ENCODE measurements at places on chromosomes 1 and 21. TPM values are rescaled to one million over a fixed set of nuclear protein-coding genes. Genes with fewer than 3 reads are reported as not detected.
A peak's percentile ranks its signal among the peaks of the same experiment; 100 is the strongest.

DNA sequence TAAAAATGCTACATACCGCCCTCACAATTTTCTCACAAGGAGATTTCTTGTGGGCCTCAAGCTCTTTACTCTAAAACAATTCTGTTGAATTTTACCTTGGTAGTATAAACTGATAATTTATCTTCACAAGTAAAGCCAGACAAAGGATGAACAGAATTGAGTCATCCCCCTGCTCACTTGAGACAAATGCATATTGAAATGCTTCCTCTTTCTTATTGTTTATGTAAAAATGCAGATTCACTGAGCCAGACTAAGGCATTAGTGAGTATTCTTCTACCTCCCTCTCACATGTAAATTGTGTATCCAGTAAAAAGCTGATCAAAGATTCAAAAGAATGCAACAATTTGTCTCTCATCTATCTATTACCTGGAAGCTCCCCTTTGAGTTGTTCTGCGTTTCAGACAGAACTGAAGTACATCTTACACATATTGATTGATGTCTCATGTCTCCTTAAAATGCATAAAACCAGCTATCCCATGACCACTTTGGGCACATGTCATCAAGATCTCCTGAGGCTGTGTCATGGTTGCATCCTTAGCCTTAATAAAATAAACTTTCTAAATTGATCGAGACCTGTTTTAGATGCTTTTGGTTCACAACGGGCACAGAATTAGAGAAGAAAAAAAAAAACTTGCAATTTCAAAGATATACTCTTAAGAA lies 743.1 kb upstream of the B3GALT2 start:
- no peak for DNase-seq

GRCh38 chr1:66271216-66271903 lies 262.6 kb upstream of the SGIP1 start:
- DNase-seq, result peak; percentile 88

DNA sequence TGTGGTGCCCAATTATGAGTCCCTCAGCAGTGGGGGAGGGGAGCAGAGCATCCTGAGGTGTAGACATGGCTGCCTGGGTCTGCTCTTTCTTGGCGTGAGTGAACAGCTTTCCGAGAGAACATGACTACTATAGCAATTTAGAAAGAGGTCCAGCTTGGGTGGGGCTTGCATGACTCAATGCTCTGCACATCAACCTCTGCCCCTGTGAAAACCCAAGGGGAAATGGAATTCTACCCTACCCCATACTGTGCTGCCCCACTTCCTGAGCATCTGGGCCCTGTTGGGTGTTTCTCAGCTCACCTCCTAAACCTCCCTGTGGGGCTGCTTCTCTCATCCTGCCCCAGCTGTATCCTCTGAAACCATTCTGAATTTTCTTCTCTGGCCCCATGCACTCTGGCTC lies 8.2 kb upstream of the AZIN2 start:
- no peak for DNase-seq

Gene RHBG
- not detected for total RNA-seq

GRCh38 chr1:171841050-171841910 lies at the start of gene DNM3:
Gene DNM3 (plus strand): TSS chr1:171841498. CDS start chr1:171841657, 159 bp downstream.
- peak; percentile 93 for DNase-seq

GRCh38 chr1:35202048-35202719 lies 9.2 kb upstream of the SFPQ start:
- no peak for DNase-seq

GRCh38 chr1:186873687-186874086 lies 44.9 kb downstream of the PLA2G4A start:
- DNase-seq, result no peak

DNA sequence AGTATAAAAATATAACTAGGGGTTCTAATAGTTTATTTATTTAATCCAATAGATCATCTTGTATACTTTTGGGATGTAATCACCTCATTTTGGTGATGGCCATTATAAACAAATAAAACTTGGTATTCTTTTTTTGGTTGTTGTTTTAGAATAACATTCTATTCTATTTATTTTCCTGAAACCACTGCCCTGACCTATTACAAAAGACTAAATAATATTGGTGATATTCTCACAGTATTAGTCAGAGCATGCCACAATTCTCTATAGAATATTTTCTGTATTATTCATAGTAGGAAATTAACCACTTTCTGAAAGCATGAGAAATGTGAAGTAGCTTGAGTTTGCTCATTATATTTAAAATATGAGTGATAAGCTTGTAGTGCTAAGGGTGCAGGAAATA lies 54.1 kb upstream of the LRRC7 start:
- no peak for DNase-seq

Gene HLX
- total RNA-seq, result 5.0 TPM

DNA sequence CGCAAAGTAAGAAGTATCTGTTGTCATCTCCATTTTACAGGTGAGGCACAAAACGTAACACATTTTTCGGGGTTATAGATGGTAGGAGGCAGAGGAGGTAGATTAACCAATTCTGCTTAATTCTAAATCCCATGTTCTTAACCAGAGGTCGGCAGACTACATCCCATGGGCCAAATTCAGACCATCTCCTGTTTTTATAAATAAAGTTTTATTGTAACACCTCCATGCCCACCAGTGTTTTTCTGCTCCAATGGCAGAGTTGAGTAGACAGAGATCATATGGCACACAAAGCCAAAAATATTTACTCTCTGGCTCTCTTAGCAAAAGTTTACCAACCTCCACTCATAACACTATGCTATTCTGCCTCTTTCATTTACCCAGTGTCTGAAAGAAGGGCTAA lies 30.9 kb downstream of the FHAD1 start:
- no peak for DNase-seq

DNA sequence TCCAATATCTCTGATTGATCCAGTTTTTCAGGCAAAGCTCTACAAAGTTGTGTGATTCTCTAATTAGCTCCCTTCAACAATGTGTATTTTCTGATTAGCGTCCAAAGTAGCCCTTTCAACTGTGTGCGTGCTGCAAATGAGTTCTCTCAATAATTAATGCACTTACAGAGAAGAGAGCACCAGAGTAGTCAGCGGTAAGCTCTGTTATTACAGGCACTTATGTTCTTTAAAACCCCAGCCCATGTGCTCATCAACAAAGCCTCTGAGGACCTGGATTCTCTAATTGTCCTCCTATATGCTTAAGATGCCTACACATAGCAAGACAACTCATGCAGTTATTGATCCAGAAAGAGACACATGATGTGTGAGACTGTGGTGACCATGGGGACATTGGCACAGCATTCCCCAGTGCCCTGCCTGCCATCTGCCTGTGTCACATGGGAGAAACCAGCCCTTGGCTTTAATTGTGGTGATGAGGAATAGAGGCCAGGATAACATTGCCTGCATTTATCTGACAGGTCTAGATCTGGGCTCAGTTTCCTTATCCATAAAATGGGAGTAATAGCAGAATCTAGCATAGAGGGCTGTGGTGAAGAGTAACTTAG lies 151.7 kb downstream of the PCP4 start:
- DNase-seq, result no peak

DNA sequence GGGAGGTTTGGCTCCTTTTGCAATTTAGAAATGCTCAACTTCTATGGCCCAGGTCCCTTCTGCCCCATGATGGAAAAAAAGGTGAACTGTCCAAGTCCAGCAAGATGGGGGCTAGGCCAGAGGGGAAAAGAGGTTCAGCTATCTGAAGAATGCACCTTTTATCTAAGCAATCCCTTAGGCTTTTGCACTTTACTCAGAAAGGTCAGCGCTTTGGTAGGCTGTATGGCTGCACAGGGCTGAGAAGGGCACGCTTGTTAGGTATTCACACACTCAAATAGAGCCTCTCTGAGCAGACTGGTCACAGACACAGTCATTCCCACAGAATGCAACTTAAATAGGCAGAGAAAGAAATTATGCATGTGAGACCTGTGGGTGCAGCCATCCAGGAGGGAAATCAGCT lies 31.0 kb downstream of the KANK4 start:
- DNase-seq, result no peak

- no peak for DNase-seq
Measured at GRCh38 chr1:73859227-73859626, 338.7 kb downstream of the LRRIQ3 start.

DNA sequence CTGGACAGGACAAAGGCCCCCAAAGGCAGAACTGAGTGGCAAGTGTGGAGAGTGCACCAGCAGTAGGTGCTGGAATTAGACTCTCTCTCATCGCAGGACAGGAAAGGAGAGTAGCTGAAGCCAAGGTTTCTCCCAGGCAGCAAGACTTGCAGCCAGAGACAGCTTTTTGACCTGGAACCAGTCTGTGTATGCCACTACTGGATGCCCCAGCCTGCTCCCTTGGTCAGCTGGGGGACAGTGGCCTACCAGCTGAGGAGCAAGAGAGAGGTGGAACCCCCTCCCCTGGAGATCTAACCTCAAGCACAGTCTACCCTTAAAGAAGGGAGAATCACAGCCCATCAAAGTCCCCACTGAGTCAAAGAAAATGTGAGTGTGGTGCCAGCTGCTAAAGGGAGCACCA lies 375.7 kb downstream of the KCNH1 start:
- no peak for DNase-seq

- no peak for DNase-seq
Measured at GRCh38 chr21:15051644-15052458, 12.9 kb downstream of the NRIP1 start.

GRCh38 chr1:93042187-93043056 lies 36.7 kb upstream of the MTF2 start:
- DNase-seq, result no peak

- DNase-seq, result no peak
Measured at GRCh38 chr1:39102537-39103327, 76.6 kb downstream of the NDUFS5 start.

Gene FMN2
- total RNA-seq, result not detected

Gene GJA9
- total RNA-seq, result not detected

- no peak for DNase-seq
Measured at GRCh38 chr1:13794231-13795187, 94.5 kb downstream of the PRDM2 start.

Gene CD1C
- 0.57 TPM for total RNA-seq

- DNase-seq, result no peak
Measured at GRCh38 chr1:86933562-86934377, 19.3 kb downstream of the HS2ST1 start.

DNA sequence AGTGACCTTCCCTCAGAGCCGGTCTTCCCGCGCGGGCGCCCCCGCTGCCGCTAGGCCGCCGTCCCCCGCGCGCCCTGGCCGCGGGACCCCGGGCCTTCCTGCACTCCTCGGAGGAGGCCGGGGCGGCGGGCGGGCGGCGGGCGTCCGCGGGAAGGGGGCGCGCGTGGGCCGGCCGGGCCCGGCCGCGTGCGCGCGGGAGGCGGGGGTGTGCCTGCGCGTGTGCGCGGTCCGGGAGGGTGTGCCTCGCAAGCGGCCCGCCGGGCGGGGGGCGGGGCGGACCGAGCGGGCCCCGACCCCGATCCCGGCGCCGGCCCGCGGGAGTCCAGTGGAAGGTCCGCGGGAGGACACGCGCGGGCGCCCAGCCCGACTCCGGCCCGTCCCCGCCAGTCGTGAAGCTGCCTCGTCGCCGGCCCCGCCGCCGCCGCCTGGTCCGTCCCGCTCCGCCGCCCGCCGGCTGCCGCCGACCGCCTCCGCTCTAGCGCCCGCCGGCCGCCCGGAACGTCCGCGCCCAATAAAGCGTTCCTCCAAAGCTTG lies 438 bp downstream of the MRPS6 start:
- peak; percentile 79 for DNase-seq

- no peak for DNase-seq
Measured at GRCh38 chr21:42239973-42240372, 21.0 kb downstream of the ABCG1 start.

Gene GPN2
- 14.9 TPM for total RNA-seq

Gene RRAGC
- 24.6 TPM for total RNA-seq

Data from Right ventricle myocardium inferior (tissue), 1 donor.